NCI-H524 (cell line): ENCODE measurements at places on chromosomes 1 and 21.

GRCh38 chr1:153649863-153650235 lies 8.7 kb upstream of the SNAPIN start:
- no peak for DNase-seq

GRCh38 chr1:220877377-220878095 lies 1.7 kb upstream of the HLX start:
- no peak for DNase-seq

DNA sequence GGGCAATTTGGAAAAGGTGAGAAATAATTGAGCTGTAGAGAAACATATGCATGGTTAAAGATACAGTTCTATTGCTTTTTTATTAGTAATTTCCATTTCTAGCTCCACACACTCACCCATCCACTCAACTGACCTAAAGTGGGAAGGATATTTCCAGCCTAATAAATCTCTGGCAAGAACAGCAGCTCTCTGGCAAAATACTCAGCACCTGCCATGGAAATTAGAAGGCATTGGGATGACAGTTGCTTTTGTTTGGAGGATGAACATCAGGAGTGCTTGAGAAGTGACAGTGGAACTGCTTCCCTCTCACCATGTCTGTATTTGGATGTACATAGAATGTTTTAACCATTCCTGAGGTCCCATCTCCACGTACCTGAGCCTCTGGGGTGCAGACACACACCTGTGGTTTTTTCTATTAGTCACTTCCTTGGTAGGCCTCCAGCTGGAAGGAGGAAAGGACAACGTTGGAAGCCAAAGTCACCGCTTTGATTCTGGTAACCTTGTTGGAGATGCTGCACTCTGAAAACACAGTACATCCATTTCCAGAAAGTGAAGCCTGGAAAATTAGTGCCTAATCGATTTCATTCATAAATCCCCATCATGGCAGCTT lies 62.3 kb upstream of the RUNX1 start:
- no peak for DNase-seq

GRCh38 chr1:150160964-150161621 lies 11.4 kb downstream of the PLEKHO1 start:
- DNase-seq: no peak

- DNase-seq: no peak
These were observed 52.5 kb downstream of the SELENOF start for GRCh38 chr1:86861424-86861823.

GRCh38 chr1:222893255-222893654 lies 78.4 kb downstream of the DISP1 start:
- DNase-seq: no peak

DNA sequence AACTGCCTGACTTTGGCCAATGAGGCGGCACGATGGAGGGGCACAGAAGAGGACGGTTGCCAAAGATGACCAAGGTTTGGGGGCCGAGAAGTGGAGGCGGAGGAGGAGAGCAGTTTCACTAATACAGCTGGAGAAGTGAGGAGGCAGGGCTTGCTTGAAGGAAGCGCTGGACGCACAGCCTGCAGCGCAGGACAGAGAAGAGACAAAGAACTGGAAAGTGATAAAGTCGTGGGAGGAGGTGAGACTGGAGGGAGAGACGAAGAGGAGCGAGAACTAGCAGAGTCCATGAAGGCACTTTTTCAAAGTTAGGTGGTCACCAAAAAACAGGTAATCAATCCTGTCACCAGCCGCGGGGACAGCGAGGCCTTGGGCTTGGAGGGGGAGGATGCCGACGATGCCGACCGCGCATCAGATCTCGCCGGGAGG lies 771 bp downstream of the PACC1 start:
- DNase-seq: no peak
